Mucosa of gallbladder (tissue), 1 donor: ENCODE measurements at places on chromosomes 6 and 20. TPM values are rescaled to one million over a fixed set of nuclear protein-coding genes. Genes with fewer than 3 reads are reported as not detected.

GRCh38 chr6:144310765-144311164 is 25.6 kb downstream of the UTRN start:
- DNase-seq = no peak

DNA sequence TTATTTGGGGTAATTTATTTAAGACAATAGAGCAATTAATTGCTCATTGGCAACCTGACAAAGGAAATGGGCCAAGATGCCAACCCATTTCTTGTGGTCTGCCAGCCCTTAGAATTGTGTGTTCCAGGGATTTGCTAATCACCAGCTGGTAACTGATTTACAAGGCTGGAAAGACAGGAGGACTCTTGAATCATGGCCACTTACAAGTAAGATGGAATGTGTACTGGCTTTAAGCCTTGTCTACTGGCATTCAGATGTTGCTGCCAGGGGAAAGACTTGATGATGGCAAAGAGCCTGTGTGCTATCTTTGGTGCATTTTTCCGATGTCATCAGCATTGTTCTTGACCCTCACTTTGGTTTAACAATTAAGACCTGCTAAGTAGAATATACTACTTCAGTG is 91.0 kb downstream of the BCKDHB start:
- peak; percentile 10 for DNase-seq

GRCh38 chr6:47344022-47344421 is 34.3 kb upstream of the TNFRSF21 start:
- peak; percentile 17 for DNase-seq

- no peak for DNase-seq
These were observed 139.9 kb downstream of the COL9A1 start for GRCh38 chr6:70162972-70163371.

GRCh38 chr6:44255871-44256774 is 1.2 kb downstream of the SLC35B2 start:
- no peak for DNase-seq

- no peak for DNase-seq
These were observed 25.1 kb upstream of the FBXO30 start for GRCh38 chr6:145839653-145840052.

DNA sequence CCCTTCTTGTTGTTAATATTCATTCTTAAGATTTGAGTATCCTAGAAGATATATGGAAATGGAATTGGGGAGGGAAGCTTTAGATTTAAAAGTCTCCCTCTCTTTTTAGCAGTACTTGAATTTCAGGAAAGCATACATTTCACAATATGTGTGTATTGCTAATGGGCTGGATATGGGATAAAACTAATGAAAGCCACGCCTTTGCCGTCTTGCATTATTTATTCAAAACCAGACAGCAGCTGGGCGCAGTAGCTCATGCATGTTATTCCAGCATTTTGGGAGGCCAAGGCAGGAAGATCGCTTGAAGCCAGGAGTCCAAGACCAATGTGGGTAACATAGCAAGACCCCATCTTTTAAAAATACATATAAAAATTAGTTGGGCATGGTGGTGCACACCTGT is 121.6 kb upstream of the TIAM2 start:
- no peak for DNase-seq

DACT2 gene
- total RNA-seq = 3.2 TPM

DNA sequence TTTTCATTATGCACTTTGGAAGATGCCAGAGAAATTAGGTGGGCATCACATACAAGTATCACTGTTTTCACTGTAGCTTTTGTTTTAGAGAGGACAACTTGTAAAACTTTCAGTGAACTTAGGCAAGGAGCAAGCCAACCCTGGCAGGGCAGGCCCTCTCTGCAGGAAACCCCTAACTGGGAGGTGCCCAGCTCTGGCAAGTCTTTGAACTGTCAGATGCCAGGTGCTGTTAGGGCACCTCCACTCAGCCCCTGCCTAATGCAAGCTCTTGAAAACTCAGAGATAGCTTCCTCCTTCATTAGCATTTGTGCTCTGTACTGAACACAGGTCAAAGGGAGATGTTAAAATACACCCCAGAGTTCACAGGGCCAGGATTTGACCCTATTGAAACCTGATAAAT is 774.2 kb upstream of the FLRT3 start:
- no peak for DNase-seq

CD24 gene
- 2,531 TPM for total RNA-seq

GRCh38 chr20:19129306-19129705 is 83.1 kb upstream of the SLC24A3 start:
- no peak for DNase-seq

DNA sequence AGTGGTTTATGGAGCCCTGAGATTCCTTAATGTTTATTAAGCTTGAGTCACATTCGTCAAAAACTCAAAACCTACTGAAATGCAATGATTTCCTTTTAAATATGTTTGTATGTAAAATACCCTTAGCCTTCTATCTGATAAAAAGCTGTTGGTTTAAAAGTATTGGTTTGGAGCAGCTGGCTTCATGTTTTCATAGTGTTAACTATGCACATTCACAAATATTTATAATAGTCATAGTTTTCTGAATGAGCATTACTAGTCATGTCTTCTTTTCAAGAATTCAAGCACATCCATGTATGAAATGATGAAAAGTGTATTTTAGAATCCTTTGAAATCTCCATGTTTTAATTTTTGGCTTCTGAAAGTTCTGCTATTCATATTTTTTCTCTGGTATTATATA is 558.6 kb downstream of the UTRN start:
- DNase-seq = no peak

DNA sequence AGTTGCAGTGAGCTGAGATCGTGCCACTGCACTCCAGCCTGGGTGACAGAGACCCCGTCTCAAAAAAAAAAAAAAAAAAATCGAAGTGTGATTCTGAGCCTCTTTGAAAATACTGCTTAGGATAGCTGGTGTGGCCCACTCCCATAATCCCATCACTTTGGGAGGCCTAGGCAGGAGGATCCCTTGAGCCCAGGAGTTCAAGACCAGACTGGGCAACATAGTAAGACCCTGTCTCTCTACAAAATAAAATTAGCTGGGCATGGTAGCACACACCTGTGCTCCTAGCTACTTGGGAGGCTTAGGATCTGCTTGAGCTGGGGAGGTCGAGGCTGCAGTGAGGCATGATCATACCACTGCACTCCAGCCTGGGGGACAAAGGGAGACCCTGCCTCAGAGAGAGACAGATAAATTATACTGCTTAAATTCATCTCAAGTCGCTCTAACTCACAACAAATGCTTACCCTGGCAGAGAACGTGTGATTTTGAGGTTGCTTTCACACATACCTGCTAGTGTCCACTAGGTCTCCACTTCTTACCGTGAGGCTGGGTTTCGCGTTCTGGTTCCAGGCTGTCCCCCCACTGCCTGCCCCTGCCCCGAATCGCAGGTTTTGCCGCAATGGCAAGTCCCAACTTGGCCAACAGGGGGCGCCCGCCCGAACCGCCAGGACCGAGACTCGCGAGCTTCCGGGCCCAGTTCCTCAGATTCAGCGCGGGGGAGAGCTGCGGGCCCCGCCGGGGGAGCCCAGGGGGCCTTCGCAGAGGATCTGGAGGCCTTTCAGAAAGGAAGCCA is 12.3 kb upstream of the TMC2 start:
- DNase-seq = peak; percentile 88
